ENCODE measurements at places on chromosomes 5 and 9.

DNA sequence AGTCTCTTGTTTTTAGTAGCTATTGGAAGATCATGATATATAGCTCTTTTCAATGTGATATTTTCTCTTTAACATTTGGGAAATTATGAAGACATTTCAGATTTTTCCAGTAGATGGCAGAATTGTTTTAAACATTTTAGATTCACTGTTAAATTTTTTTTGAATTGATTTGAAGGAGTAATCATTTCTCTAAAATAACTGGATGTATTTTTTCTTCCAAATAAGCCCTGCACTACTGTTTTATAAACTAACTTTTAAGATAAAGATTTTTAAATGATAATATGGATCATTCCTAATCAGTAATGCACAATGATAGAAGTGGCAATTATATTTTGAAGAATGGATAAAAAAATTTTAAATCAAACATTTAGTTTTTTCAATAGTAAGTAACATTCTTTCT lies 14.2 kb downstream of the NDUFAF2 start:
- no peak for DNase-seq

DNA sequence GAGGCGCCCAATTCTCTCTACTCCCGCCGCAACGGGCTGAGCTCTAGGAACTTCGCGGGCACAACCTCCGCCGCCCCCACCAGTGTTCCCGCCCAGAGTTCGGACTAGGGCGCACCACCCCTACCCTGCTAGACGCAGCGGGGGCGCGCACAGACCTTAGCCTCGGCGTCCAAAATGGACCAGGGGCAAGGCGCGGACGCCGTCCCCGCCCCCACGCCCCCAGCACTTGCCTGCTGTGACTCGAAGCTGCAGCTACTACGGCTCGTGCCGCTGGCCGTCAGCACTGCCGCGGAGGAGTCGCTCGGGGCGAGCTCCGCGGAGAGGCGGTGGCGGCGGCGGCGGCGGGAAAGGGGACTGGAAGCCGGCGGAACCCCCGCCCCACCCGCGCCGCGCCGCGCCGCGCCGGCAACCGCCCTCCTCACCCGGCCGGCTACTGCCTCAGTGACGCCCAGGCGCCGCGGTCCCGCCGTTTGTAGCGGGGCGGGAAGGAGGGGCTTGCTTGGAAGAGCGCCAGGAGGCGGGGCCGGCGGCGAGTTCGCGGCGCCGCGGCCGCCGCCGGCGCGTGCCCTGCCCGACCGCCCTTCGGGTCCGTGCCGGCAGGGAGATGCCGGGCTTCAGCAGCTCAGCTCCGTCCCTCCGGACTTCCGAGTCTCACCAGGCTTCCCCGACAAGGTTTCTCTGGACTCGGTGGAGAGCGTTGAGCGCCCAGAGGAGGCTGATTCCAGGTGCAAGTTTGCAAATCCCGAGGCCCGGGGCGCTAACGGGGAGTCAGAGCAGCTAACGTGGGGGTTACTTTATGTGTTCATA lies 4.5 kb downstream of the ELAVL2 start:
- DNase-seq: no peak

- no peak for DNase-seq
These were observed 139.3 kb upstream of the TLE4 start for GRCh38 chr9:79432485-79432884.

DNA sequence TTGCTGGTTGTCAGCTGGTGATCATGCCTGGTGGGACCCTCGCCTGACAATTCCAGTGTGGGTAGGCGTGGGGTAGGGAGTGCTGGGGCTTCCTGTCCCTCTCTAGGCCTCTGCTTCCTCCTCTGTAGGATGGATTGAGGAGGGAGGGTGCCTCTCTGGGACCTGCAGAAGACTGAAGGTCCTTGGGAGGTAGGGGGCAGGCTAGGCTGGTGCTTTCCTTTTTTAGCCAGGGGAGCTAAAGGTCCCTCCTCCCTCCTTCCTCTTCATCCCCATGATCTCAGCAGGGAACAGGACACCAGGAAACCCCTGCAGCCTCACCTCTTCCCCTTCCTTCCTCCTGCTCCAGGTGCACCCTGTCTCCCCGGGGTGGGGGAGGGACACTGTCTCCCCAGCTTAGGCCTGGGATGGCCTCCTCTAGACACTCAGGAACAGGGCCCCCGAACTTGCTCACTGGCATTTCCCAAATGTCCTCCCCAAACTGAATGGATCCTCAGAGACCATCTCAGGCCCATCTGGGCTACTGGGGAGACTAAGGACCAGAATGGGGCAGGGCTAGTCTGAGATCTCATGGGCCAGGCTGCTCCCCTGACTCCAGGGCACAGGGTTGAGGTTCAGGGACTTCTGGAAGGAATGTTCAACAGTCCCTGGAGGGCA lies 8.4 kb downstream of the SH2D3C start:
- no peak for DNase-seq

GRCh38 chr5:177509381-177509951 lies at the start of gene DOK3:
TSS of gene DOK3 (minus strand) at chr5:177509826. CDS start at chr5:177509540, 286 bp downstream.
- no peak for DNase-seq

DNA sequence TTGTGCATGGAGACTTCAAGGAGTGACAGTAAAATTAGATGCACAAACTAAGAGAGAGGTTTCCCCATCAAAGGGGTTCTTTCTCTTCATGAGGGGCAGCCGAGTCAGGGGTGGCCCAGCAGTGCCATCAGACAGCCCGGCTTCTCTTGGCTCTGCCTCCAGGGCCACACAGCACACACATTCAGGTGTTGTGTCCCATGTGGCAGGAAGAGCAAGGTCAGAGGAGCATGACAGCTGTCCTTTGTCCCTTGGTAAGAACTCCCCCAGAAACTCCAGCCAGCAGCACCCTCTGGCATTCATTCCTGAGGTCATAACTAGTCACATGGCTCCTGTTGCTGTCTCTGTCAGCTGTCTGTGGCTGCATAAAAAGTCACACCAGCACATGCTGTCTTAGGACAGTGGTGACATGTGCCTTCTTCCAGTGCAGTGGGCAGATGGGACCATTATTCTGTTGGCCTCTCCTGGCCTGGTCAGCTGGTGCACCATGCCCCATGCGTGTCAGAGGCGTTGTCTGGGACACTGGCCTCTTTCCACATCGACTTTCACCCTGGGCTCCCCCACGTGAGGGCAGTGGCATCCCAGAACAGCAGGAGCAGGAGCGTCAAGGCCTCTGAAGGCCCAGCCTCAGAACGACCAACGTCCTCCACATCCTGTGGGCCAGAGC lies 78.4 kb upstream of the OTULINL start:
- no peak for DNase-seq

DNA sequence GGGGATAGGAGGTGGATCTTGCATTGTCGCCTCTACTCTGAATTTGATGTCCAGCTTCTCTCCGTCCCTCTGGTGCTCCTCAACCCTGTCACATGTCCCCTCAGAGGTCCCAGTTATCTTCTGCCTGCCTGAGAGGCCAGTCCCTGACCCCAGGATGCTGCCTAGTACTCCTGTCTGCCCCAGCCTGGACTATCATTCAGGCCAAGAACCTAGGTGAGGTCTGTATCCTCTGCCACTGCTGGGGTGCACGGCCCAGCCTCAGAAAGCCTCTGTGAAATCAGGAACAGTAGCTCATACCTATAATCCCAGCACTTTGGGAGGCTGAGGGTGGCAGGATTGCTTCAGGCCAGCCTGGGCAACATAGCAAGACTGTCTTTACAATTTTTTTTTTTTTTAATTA lies 8.6 kb downstream of the SPINK4 start:
- DNase-seq: no peak

- no peak for DNase-seq
These were observed 547.3 kb upstream of the ZNF608 start for GRCh38 chr5:125293726-125294125.

- no peak for DNase-seq
These were observed 191.0 kb upstream of the KIF2A start for GRCh38 chr5:62115014-62115413.

DNA sequence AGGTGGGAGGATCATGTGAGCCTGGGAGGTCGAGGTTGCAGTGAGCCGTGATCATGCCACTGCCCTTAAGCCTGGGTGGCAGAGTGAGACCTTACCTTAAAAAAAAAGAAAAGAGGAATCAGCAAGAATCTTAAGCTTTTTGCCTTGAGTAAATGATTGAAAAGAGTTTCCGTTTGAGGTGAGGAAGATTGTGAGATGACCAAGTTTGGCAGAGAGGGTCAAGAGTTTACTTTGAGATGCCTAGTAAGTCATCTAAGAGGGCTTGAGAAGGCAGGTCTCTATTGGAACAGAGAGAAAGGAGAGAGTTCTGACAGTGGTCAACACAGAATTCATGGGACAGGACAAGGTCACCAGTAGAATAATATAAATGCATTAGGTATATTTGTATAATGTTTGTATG lies 572.1 kb downstream of the TLE4 start:
- DNase-seq: no peak

DNA sequence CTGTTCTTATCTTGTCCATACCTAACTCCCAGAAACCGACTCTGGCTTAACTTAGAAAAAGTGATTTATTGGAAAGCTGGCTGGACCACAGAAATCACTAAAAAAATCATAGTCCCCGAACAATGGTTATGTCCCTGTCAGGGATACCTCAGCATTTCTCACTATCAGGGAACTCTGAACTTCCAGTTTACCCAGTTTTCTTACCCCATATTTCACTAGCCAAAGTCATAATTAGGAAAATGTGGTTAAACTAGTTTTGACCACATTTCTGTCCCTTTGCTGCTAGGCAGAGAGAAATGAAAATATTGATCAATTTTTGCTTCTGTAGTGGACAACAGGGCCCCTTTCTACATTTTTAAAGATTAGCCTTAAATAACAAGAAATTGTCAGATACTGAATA lies 38.2 kb downstream of the ST8SIA4 start:
- no peak for DNase-seq

GRCh38 chr9:120562861-120563443 lies 17.0 kb downstream of the CDK5RAP2 start:
- no peak for DNase-seq

GRCh38 chr9:3863686-3864085 lies 337.9 kb upstream of the RFX3 start:
- no peak for DNase-seq

DNA sequence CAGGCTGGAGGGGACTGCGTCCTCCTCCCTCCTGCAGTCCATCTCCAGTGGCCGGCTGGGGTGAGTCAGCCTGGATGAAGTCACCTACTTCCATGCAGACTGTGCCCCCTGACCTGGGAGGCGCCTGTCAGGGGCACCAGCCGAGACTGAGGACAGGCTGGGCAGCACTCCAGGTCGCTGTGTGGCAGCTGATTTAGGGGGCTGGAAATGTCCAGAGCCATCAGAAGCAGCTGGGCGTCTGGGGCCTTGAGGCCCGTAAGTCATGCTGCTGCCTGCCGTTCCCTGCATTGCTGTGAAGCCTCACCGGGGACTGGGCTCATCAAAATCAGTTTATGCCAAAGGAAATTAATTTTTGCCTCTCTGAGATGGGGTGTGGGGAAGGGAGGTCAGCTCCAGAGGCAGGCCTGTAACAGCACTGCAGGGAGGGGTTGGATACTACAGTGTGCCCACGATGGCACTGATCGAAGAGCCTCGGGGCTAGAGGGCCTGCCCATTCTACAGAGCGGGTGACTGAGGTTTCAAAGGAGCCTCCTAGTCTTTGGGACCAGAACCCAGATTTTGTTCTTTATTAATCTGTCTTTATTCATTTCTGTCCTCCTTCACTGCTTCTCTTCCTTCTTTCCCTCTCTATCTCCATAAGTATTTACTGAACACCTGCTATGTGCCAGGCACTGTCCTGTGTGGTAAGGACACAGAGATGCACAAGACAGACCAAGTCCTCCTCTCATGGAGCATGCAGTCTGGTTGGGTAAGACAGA lies 70.4 kb upstream of the PSD2 start:
- DNase-seq: no peak

- DNase-seq: no peak
These were observed 298.1 kb upstream of the PANK3 start for GRCh38 chr5:168877132-168877892.

GRCh38 chr5:121719255-121719654 lies 132.4 kb upstream of the FTMT start:
- no peak for DNase-seq

GRCh38 chr9:22030101-22030598 lies 21.0 kb upstream of the CDKN2B start:
- DNase-seq: no peak

DNA sequence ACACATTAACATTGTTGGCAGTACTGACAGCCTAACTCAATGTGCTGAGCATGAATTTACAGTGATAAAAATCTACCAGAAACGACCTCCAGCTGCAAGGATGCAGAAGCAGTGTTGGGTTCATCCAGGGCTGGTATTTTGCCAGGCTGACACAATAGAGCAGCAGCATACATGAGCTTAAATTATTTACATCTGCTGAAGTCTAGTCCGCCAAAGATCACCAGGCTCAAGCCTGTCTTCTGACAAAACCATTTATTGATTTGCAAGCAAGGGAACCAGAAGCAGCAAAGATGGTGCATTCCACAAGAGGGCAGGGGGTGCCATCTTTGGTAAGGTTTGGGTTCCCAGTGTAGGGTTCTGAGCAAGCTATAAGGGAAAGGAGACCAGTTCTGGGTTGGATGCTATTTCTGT lies 8.7 kb upstream of the C5orf34 start:
- no peak for DNase-seq

DNA sequence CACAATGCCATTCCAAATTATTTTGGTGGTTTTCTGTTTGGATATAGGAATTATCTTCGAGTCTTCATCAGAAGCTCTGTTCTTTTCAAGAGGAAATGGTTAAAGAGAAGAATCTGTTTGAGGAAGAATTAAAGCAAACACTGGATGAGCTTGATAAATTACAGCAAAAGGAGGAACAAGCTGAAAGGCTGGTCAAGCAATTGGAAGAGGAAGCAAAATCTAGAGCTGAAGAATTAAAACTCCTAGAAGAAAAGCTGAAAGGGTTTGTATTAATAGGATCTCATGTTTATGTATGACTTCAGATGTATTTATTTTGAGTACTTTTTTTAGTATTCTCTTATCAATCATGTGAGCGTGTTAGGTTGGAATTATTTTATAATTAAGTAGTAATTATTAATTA lies 15.0 kb downstream of the HMMR start:
- no peak for DNase-seq

- no peak for DNase-seq
These were observed 5.9 kb upstream of the FRMD3 start for GRCh38 chr9:83544002-83544698.

- DNase-seq: no peak
These were observed 303.8 kb downstream of the KIAA0825 start for GRCh38 chr5:94314460-94315131.

DNA sequence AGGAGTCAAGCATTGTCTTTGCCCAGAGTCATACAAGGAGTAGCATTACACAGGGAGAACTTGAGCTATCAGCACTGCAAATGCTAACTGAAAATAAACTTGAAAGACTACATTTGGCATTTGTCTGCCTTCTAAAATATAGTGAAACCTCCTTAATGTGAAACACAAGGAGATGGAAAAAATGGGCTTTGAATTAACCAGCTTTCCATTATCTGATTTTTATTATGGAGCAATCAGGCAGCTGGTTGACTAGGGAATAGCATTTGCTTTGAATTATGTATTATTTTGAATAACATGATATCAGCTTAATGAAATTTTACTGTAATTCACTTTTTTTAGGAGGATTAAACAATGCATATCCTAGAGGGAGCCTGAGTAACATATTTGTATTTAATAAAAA lies 130.8 kb downstream of the GDNF start:
- DNase-seq: no peak

- no peak for DNase-seq
These were observed 71.8 kb downstream of the KDM4C start for GRCh38 chr9:6829536-6829935.

GRCh38 chr5:68378204-68378820 lies 162.8 kb downstream of the PIK3R1 start:
- DNase-seq: no peak

Measured in stimulated activated CD4-positive, alpha-beta T cell treated with anti-CD3 and anti-CD28 coated beads, Interleukin-1b, Interleukin-23, amount 100 ng/mL, for 4 hours (primary cell).